ENCODE measurements at places on chromosomes 6 and 20. TPM values are rescaled to one million over a fixed set of nuclear protein-coding genes. Genes with fewer than 3 reads are reported as not detected.

- peak; percentile 77 for DNase-seq
These were observed 16.2 kb upstream of the UBR2 start for GRCh38 chr6:42547407-42548329.

DNA sequence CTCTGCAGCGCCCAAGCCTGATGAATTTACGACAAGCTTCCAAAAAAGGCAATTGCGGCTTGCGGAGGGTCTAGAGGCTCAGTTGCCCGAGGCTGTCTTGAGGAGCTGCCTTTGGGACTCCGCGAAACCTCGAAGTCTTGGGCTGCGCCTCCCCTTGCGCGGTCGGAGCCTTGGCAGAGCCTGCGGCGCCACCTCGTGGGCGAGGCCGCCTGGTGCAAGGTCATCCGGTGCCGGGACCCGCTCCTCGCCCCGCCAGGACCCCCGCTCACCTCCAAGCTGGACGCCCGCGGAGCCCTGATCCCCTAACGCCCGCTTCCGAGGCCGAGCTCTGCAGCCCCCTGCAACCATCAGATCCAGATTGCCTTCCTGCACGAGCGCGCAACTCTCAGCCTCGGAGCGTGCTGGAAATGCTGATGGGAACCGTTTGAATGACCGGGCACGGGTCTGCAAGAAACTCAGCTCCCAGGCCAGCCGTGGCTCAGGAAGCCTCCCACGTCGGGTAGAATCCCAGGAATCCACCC lies 14.9 kb upstream of the FAM210B start:
- no peak for DNase-seq

- DNase-seq, result no peak
These were observed 1.7 kb upstream of the C6orf141 start for GRCh38 chr6:49548613-49549304.

DNA sequence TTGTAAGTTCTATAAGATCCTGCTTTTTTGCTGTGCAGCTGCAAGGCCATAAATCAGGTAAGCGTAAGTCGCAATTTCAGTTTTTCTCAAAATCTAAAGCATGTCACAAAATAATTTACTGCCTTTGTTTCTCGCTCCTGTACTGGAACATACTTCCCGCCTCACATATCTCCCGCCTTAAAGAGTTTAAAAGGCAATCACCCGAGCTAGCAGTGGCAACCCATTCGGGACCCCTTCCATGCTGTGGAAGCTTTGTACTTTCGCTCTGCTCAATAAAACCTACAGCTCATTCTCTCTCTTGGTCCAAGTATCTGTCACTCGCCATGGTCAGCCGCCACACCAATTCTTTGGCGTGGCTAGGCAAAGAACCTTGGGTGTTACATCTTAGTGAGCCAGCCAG lies 34.0 kb downstream of the CEP85L start:
- DNase-seq, result no peak

DNA sequence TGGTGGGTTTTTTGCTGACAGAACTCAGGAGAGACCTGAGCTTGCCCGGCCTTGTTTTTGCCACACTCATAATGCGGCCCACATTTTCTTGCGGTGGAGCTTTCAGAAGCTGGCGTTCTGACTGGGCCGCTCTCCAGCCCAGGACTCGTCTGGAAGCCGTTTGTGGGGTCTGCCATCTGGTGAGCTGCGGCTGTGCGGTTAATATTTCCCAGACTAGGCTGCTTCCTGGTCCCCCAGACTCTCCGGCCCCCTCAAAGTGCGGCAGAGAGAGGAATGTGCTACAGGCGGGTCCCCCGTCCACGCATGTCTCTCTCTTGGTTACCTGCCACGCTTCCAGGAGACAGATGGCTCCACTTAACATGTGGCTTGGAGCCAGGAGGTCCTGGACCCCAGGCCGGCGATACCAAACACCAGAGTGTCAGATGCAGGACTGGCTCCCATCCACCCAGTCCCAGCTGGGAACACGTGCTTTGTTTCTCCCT lies 128.9 kb upstream of the PMEPA1 start:
- no peak for DNase-seq

DNA sequence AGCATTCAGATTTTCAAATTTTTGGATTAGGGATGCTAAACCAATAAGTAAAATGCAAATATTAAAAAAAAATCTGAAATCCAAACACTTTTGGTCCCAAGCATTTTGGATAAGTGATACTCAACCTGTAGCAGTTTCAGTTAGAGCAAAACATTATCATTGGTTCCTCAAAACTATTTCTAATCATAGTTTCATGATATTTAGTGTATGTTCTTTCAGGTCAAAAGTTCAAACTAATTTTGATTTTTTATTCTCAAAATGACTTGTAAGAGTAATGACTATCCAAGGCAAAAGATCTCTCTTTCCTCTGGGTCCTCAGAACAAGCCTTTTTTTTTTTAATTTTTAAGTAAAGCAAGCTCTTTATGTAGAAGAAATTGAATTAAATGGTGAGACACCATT lies 64.0 kb upstream of the TFB1M start:
- DNase-seq, result no peak

DNA sequence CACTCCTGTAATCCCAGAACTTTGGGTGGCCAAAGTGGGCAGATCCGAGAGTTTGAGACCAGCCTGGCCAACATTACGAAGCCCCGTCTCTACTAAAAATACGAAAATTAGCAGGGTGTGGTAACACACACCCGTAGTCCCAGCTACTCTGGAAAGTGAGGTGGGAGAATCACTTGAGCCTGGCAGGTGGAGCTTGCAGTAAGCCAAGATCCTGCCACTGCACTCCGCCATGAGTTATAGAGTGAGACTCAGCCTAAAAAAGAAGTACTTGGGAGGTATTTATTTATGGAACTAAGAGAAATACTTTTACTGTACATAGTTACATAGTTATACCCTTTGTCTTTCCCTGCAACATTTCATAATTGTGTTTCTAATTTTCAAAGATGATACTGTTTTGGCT lies 67.8 kb downstream of the SMAP1 start:
- no peak for DNase-seq

DNA sequence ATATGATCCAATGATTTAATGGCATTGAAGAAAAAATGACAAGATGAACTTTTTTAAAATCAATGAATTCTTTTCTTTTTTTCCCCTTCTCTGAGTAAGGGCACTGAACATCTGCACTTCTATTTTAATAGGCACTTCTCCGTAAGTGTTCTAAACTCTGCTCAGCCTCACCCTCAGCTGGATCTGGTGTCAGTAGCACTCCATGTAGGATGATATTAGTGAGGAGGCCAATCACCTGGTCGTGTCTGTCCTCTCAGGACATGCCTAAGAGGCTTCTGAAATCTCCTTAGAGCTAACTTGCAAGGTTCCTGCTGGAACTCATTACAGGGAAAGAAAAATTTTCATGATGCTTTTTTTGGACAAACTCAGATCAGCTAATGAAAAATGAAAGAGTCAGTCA lies 148.6 kb upstream of the MLIP start:
- DNase-seq, result no peak

- DNase-seq, result no peak
These were observed 41.7 kb downstream of the PTCHD4 start for GRCh38 chr6:48069280-48069679.

DNA sequence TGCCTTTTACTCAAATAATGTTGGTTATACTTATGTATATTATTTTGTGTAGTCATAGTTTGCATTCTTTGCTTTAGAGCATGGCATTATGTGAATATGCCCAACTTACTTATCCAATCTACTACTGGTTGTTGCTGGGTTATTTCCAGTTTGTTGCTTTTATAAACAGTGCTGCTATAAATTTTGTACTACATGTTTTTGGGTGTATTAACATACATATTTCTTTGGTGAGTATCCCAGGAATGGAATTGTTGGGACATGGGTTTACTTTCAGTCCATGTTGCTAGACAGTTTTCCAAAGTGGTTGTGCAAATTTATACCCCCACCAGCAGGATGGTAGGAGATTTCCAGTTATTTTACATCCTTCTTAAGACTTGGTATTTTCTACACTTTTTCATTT lies 157.1 kb upstream of the THEMIS start:
- peak; percentile 40 for DNase-seq

BPIFB1 gene
- not detected for total RNA-seq

SLC17A4 gene
- total RNA-seq, result not detected

PDE7B gene
- total RNA-seq, result 1.5 TPM

HLA-DRB1 gene
- 0.45 TPM for total RNA-seq

CAGE1 gene
- total RNA-seq, result not detected

PDE10A gene
- total RNA-seq, result 21.6 TPM

C6orf52 gene
- total RNA-seq, result not detected

MUCL3 gene
- not detected for total RNA-seq
